Stimulated activated CD4-positive, alpha-beta T cell treated with anti-CD3 and anti-CD28 coated beads, Interleukin-1b, Interleukin-23, amount 100 ng/mL, for 4 hours (primary cell): ENCODE measurements at places on chromosomes 7 and 10.

- no peak for DNase-seq
Observed at GRCh38 chr7:34058801-34059135, 153.4 kb downstream of the BMPER start.

DNA sequence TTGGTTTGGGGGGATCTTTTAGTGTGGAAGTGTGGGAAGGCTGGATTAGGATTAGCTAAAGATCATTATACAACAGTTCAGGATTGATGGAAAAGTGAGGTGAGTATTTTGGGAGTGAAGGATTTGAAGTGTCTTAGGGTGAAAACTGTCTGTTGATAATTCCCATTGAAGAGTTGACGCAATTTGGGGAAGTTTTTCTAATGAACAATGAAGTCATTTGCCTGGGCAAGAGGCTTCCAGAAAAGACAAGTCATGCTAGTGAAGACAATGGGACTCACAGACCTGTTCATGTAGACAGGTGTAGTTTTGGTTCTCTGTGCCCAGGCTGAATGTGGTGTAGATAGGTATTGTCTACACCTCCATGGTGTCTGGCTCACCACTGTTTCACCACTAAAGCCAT lies 194.3 kb upstream of the GPR26 start:
- DNase-seq = no peak

GRCh38 chr7:135392701-135393100 lies 117.2 kb downstream of the CNOT4 start:
- DNase-seq = no peak

GRCh38 chr7:25858525-25859411 lies 293.2 kb upstream of the NFE2L3 start:
- no peak for DNase-seq

DNA sequence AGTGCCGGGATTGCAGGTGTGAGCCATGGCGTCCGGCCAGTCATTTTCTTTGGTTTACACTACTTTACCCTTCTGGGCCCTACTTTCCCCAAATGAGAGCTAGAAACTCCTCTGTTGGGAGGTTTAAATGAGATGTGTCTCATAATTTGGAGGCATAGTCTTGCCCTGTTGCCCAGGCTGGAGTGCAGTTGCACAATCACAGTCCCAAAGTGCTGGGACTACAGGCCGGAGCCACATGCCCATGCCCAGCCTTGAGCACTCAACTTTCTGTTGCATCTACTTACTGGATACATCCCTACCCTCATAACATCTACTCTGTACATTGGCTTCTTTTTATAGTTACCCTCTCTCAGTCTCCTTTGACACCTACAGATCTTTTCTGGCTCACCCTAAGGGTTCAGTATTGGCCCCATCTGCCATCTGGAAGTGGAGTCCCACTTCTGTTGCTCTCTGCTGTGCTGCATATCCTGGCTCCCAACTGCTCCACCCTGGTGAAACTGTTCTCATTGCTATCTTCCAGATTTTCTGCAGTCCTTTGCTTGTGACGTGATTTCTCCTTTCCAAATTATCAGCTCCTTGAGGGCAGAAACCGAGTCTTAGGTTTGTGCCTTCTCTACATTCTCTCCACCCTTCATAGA lies 8.4 kb downstream of the EIF4H start:
- DNase-seq = no peak

DNA sequence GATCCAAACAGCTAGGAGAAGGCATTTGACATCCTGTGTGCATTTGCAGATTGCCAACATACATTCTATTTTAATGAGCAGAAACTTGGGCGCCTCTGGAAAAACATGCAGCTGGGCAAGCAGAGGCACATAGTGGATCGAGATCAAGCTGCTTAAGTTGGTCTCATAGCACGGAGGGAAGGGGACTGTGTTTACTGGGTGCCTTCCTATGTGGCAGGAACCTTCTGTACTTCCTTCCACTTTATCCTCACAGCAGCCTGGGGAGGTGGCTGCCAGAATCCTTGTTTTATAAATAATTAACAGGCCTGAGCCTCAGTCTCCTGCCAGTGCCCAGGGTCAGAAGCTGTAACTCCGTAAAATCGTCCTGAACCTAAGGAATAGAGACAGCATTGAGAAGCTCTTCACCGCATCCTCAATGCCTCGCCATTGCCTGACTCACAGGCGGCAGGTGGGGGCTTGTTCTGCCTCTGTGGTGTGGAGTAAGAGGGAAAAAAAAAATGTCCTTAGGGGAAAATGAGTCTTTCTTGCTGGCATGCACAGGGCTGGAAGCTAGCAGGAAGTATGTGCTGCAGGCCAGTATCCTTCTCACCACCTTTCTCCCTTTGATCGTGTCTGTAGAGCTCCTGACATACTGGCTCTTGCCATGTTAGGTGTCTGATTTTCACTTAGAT lies 6.2 kb downstream of the VWA2 start:
- DNase-seq = no peak

- no peak for DNase-seq
Observed at GRCh38 chr7:118104812-118105441, 79.0 kb upstream of the LSM8 start.

DNA sequence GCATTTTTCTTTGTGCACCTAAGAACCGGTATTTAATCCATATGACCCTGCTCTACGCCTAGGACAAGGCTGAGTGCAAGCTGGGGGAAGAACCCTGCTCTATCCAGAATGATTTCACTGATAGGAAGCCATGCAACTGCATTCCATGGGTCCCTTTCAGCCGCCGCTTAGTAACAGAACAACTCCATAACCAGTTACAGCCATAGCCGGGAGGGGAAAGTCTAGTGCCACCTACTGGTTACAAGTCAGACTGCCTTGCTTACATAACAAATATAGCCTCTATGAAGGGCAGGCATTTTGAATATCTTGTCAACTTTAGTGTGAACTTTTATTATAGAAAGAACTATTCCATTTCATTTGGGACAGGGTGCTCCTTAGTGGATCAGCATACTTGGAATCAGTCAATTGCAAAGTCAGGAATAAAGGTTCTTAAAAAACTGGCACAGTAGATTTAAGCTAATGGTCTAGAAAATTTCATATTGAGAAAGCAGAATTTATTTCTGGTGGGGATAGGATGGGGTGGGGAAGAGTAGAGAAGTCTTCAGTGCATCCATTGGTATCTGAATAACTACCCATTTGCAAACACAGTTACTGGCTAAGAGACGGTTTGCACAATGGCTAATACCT lies 521.7 kb downstream of the ADRA2A start:
- DNase-seq = peak; percentile 1

GRCh38 chr10:120423431-120424197 lies 33.4 kb upstream of the PLPP4 start:
- no peak for DNase-seq

DNA sequence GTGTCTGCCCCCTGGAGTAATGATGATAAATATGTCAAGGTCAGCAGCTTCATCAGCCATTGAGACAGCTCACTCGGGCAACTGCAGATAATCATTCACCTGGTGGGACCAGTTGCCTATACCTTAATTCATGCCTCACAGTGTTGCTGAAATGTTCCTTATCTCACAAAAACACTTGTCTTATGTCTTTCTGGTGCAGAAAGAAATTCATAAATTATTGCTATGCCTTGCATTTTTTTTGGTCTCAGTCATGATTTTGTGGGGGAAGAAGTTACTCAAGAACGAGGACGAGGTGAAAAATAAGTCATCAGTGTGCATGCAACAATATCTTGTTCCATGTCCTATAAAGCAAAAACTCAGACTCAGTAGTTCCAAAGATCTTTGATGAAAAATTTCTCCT lies 16.0 kb downstream of the TRIL start:
- no peak for DNase-seq

- DNase-seq = no peak
Observed at GRCh38 chr7:23020742-23021401, 6.9 kb upstream of the HYCC1 start.

DNA sequence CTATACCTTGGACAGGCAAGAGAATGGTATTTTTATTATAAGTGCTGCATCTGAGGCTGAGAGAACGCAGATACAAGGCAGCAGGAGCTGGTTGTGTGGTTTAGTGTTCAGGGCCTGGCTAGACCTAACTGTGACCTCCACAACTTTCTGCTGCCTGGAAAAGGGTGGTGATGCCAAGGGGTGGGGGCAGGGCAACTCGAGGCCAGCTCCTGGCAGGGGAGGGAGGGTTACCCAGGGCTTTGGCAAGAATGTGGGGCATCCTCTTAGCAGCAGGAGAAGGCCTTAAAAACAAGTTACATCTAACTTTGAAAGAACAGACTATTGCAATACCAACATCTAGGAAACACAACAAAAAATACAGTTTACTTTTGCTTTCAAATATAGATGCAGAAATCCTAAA lies 13.0 kb downstream of the MXI1 start:
- no peak for DNase-seq

- DNase-seq = no peak
Observed at GRCh38 chr7:8590791-8591190, 157.4 kb downstream of the NXPH1 start.

GRCh38 chr7:29764227-29764626 lies 42.1 kb upstream of the WIPF3 start:
- no peak for DNase-seq

DNA sequence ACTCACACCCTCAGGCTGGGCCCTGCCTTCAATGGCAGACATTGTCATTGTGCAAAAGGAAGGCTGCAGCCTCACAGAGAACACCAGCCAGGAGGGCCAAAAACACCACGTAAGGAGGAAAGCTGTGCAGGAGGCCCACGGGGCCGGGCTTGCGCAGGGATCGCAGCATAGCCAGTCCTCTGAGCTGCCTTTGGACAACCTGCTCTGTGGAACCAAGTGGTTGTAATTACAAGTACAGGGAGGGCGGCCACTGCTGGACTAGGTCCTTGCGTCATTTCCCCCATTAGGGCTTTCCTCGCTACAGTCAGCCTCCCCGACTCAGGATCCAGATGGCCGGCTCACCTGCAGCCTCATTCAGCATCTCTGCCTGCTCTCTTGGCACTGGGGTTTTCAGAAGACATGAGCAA lies 66.9 kb downstream of the FAM53B start:
- no peak for DNase-seq

DNA sequence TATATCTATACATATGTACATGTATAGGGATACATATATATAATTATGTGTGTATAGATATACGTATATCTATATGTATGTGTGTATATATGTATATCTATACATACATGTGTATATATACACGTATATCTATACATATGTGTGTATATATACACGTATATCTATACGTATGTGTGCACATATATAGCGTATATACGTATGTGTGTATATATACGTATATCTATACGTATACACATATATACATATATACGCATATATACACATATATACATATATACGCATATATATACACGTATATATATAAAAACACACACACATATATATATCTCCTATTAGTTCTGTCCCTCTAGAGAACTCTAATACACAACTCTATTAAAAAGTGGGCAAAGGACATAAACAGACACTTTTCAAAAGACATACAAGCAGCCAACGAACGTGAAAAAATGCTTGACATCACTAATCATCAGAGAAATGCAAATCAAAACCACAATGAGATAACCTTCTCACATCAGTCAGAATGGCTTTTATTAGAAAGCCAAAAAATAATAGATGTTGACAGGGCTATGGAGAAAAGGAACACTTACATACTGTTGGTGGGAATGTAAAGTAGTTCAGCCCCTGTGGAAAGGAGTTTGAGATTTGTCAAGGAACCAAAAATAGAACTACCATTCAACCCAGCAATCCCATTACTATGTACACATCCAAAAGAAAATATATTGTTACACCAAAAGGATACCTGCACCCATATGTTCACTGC lies 22.0 kb upstream of the TMEM120A start:
- DNase-seq = no peak

- no peak for DNase-seq
Observed at GRCh38 chr7:67955061-67955460, 958.4 kb downstream of the TYW1 start.

GRCh38 chr7:130758429-130759056 lies 24.5 kb upstream of the KLF14 start:
- no peak for DNase-seq

DNA sequence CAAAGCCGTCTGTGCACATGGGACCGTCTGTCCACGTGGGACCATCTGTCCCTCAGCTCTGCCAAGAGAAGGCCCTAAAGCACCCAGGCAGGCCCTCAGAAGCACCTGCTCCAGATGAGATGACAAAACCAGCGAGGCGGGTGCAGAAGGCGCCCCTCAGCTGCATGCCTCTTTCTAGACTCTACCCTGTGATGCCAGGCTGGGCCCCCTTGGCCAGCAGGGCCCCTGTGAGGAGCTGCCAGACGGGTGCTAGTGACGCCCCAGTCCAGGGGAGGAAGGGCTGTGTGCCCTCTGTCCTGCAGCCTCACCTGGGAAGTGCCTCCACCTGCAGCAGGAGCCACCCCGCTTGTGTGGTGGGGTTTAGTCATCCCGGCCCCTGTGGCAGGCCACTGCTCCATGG lies 309.2 kb upstream of the SHH start:
- no peak for DNase-seq

GRCh38 chr10:3902054-3902808 lies 117.2 kb upstream of the KLF6 start:
- no peak for DNase-seq

GRCh38 chr7:74429153-74429747 lies 24.5 kb upstream of the GTF2IRD1 start:
- no peak for DNase-seq

DNA sequence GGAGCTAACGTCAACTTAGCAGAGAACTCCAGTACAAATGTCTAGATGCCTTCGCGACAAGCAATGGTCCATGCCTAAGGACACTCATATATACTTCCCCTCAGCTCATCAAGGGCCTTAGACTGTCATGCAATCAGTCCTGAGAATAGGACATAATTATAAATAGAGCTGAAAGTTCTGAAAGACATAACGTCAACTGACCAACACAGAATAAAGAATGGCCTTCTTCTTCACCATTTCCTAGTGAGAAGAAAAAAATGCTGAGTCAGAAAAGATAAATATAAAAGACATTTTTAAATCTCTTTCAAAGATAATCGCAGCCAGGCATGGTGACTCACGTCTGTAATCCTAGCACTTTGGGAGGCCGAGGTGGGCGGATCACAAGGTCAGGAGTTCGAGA lies 83.2 kb downstream of the ARMH3 start:
- no peak for DNase-seq

GRCh38 chr7:100682991-100683658 lies 9.6 kb downstream of the GNB2 start:
- DNase-seq = no peak

DNA sequence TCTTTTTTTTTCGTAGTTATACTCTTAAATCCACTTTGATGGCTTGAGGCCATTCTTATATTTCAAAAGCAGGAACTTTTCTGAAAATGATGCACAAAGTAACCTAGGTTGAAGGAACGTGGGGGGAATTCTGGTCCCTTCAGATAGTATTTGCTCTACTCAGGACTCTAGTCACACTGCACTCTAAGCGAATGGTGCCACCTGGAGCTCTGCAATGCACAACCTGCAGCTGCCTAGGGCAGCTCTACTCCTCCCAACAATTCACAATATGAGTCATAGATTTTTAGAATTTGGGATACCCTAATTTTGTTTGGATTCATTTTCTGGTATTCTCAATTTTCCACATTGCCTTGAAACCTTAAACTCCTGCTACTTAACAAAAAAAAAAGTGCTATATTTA lies 17.3 kb downstream of the SYPL1 start:
- no peak for DNase-seq

DNA sequence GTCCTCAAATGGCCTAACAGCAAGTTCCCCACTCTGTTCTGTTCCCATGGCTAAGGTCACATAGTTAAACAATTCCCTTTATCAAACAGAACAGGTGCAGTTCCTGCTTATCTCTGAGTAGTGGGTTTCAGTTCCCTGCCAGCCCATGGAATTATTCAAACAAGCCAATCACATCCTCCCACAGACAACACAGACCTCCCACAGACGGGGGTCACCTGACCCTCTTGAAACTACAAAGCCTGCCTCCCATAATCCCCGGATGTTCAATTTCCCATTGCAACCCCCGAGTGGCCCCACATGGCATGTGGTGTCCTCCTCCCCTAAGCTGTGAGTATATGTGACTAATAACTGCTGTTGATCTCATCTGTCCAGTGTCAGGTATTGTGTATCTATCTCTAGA lies 64.1 kb downstream of the TMEM168 start:
- DNase-seq = no peak
